Ureter (tissue), 1 donor: ENCODE measurements at places on chromosomes 2 and 18. TPM values are rescaled to one million over a fixed set of nuclear protein-coding genes. Genes with fewer than 3 reads are reported as not detected.

- no peak for DNase-seq
These were observed 14.9 kb upstream of the FAM124B start for GRCh38 chr2:224416656-224417360.

- DNase-seq = no peak
These were observed 34.6 kb upstream of the C2orf15 start for GRCh38 chr2:99106913-99107312.

Gene SERPINB12
- total RNA-seq = not detected

Gene SLC4A3
- total RNA-seq = 12.2 TPM

DNA sequence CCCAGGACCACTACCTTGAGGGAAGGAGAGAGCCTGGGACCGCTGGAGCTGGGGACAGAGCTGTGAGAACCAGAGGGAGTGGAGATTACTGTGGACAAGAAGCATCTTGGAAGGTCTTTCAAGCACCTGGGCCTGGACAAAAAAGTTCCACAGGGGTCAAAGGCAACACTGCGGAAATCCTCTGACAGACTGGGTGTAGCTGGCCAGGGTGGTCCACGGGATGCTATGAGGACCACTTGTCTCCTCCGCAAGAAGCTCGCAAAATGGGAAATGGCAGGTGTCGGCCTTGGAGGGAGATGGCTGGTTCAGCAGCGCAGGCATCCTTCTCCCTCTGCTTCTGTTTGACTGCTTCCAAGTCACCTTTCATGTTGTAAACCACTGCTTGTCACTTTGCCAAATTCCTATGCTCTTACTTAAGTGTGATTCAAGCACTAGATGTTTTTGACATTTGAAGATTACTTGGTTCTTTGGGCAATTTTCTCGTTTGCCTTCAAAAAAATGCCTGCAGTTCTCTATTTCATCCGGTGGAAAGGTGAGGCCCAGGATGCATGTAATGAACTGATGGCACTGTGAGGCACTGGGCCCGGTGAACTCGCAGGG is 27.7 kb downstream of the KLHL29 start:
- no peak for DNase-seq

DNA sequence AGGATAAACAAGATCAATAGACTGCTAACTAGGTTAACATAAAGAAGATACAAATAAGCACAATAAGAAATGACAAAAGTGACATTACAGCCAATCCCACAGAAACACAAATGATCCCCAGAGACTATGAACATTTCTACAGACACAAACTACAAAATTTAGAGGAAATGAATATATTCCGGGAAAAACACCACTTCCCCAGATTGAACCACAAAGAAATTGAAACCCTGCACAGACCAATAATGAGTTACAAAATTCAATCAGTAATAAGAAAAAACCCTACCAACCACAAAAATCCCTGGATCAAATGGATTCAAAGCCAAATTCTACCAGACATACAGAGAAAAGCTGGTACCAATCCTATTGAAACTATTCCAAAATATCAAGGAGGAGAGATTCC is 232.4 kb upstream of the RBMS1 start:
- DNase-seq = no peak

DNA sequence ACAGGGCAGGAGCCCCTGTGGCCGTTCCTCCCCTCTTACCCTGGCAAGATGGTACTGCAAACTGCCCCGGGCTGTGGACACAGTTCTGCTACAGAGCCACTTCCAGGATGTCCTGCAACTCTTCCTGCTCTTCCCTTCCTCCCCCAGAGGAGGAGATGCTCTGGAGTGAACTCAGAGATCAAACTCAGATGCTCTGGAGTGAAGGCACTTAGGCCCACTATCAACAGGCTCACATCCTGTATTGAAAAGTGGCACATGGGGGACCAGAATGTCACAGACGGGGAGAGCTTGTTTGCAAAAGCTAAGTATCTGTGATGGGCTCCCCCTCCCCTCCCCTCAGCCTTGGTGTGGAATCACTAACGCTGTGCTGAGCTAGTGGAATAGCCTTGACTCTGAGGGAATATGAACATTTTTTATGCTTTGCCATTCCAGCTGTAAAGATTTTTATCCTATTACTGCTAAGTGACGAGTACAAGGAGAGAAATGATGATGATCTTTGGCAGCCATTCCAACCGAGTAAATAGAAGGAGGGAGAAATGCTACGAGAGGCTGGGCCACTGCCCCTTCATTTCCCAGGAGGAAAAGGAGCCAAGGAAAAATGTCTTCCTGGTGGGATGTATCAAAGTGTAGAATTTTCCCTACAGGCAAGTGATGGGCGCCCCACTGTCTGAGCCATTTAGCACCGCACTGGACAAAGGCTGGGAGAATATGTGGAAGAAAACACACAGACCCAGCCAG is 152.6 kb downstream of the GALNT14 start:
- DNase-seq = no peak

DNA sequence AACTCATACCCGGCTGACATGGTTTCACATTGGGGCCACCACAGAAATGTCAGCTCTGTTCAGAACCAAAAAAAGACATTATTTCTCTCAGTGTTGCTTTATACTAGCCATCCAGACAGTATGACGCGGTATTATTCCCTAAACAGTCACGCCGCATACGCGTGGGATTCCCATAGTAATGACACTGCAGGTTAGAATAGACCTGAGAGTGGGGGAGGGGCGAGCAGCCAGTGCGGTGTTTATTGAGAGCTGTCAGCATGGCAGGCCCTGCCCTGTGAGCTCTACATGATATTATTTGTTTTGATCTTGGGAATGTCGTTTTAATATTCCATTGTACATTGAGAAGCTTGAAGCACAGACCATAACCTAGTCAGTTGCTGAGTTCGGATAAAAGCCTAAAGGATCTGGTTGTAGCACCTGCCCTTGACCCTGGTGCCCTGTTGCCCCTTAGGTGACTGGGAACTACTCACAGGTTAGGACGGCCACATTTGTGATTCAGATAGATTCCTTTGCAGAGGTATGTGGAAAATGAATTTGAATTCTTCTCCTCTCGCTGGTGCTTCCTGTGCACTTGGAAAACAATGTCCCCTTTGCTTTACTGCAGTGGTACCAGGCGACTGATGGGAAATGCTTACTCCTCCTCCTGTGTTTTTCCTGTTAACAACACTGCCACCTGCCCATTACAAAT is 150.1 kb downstream of the ARHGAP28 start:
- DNase-seq = no peak

GRCh38 chr2:74552914-74553811 is 579 bp downstream of the LOXL3 start:
- DNase-seq = no peak

Gene TMEM150A
- total RNA-seq = 19.5 TPM

DNA sequence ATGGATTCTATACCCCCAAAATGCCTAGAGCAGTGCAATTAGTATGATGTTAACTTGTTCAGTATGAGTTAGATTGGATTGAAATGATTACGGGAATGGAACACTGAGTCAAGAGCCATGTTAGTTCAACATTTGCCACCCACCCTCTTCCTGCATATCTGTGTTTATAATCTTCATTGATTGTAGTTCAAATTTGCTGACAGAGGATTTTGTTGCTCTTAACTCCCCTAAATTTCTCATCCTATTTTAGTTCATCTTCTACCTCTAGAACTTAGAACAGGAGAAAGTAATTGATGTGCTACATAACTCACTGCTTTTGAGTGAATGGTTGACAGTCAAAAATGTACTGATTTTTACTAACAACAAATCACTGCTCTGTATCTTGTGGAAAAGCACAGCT is 673.5 kb upstream of the NRXN1 start:
- no peak for DNase-seq

DNA sequence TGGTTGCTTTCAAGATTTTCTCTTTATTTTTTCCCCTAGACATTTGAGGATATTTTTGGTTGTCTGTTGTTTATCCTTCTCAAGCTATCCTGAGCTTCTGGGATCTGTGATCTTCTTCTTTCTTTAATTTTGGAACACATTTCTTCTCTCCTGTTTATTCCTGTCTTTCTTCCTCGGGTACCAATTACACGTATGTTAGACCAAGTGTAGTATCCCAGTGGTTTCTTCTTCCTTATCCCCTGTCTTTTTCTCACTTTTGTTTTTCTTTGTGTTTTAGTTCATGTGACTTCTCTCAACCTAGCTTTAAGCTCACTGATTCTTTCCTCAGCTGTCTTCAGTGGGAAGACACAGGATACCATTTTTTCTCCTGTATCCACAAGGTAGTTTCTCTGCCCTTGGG is 120.0 kb downstream of the GALR1 start:
- DNase-seq = no peak
